ENCODE measurements at places on chromosomes 16 and 17.
A peak's percentile ranks its signal among the peaks of the same experiment; 100 is the strongest.

DNA sequence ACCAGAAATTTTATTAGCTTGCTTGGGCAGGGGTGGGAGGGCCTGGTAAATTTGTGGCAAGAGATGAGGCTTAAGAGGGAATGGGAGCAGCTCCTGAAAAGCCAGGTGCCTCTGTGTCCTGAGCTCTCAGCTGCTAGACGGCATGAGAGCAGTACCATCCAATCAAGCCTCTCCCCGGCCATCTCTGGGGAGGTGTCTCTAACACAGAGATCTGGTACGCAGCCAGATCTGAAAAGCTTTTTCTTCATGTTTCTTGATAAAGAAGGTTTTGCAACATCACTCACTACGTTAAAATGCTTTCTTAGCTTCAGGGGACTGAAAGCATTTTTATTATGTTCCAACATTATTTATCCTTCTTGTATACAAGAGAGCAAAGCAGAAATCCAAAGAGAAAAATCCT lies 488.2 kb downstream of the RBFOX1 start:
- DNase-seq, result no peak

DNA sequence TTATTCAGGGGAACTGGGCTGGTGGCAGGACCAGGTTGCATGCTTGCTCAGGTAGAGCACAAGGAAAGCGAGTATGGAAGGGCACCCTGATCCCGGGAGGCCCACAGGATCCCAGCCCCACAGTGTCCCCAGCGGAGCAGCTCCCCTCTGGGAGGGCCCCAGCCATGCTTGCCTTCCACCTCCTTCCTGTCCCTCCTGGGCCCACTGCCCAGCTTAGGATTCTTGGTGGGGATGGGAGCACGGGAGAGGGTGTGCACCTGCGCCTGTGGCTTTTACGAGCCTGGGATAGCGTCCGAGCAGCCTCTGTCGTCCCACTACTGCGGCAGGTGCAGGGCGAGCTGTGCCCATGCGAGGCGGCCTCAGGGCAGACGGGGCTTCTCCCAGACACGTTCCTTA lies 114.5 kb downstream of the BANP start:
- no peak for DNase-seq

- DNase-seq, result peak; percentile 17
Observed at GRCh38 chr17:18246880-18247612, 11.5 kb downstream of the FLII start.

DNA sequence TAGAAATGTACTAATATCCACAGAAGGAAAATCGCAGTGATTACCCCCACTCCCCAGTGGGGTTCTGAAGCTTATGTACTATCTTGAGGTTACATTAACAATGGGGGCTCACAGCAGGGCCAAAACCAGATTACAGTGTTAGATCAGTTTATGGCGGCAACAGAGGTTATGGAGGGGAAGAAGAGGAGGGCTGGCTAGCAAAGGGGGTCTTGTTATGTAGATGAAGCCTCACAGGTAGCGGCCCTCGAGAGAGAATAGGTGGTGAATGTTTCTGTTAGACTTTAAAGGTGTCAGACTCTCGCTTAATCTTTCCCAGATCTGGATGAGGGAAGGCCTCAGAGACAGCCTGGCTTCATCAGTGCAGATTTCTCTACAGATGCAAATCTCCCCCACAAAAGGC lies 22.2 kb downstream of the RNF112 start:
- DNase-seq, result no peak

GRCh38 chr16:50763211-50763610 lies 21.3 kb downstream of the CYLD start:
- no peak for DNase-seq

- DNase-seq, result no peak
Observed at GRCh38 chr17:1154704-1155103, 25.1 kb downstream of the ABR start.

DNA sequence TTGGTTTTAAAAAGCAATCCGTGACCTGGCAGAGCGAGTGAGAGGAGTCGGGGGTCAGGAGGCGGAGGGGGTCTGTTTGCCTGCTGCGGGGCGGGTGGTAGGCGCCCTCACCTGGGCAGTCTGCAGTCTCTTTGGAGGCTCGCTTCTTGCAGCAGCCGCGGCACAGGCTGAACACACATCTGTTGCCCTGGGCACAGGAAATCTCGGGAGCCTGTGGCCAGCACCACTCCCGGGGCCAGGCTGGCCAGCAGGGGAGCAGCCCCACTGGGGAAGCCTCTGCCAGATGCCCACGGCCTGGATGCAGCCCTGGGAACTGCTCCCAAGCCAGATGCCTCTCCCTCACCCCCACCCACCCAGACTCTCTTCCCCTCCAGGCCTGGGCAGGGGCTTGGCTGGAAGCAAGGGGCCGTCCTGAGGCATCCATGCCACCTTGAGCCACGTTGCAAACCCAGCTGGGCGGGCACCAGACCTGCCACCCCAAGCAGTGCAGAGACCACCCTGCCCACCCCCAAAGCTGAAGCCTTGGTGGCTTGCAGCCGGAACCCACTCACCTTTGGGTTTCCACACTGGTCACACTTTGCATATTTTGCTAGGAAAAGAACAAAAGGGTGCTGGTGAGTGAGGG lies 6.6 kb downstream of the GPS1 start:
- DNase-seq, result no peak

DNA sequence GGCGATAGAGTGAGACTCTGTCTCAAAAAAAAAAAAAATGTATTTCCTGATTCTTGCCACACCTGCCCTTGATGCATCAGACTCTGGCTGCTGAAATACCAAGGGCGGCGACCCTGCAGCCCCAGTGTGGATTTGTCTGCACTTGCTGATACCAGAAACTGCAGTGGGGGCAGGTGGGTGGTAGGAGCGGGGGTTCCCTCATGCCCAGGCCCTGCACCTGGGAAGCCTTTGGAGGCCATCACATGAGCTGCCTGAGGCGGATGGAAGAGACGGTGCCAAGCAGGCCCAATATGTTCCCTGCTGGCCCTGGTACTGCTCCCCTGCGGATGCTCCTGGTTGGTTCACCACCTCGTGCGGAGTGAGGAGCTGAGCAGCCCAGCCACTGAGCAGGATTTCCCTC lies 50.6 kb downstream of the MARF1 start:
- no peak for DNase-seq

GRCh38 chr16:27164352-27164751 lies 39.0 kb upstream of the KDM8 start:
- DNase-seq, result no peak

GRCh38 chr16:70257391-70257790 lies 5.7 kb upstream of the EXOSC6 start:
- no peak for DNase-seq

DNA sequence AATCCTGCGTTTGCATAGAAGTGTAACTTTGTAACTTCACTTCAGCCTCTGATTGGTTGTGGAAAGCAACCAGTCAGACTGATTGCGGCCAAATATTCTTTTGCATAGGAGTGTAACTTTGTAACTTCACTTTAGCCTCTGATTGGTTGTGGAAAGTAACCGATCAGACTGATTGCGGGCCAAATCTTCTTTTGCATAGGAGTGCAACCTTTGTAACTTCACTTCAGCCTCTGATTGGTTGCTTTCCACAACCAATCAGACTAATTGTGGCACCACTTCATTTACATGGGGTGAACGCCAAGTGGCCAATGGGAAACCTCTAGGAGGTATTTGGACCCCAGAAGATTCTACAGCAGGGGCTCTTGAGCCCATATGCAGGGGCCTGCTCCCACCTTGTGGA lies 1.8 kb upstream of the TMEM98 start:
- DNase-seq, result no peak

DNA sequence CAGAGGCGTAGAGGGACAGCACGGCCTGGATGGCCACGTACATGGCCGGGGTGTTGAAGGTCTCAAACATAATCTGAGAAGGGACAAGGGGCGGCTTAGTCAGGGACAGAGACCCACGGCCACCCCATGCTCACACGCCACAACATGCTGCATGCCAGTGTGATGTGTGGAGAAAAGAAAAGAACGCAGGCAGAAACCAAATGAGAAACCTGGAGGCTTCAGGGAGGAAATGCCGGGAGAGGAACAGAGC lies 1.1 kb downstream of the ACTG1 start:
- DNase-seq, result no peak

GRCh38 chr17:37506678-37507077 lies 17.0 kb downstream of the DUSP14 start:
- DNase-seq, result no peak

GRCh38 chr16:87809150-87809902 lies 43.5 kb upstream of the KLHDC4 start:
- no peak for DNase-seq

- DNase-seq, result no peak
Observed at GRCh38 chr17:61029181-61029580, 351.5 kb downstream of the BCAS3 start.

- no peak for DNase-seq
Observed at GRCh38 chr17:43132117-43132516, 7.0 kb upstream of the BRCA1 start.

DNA sequence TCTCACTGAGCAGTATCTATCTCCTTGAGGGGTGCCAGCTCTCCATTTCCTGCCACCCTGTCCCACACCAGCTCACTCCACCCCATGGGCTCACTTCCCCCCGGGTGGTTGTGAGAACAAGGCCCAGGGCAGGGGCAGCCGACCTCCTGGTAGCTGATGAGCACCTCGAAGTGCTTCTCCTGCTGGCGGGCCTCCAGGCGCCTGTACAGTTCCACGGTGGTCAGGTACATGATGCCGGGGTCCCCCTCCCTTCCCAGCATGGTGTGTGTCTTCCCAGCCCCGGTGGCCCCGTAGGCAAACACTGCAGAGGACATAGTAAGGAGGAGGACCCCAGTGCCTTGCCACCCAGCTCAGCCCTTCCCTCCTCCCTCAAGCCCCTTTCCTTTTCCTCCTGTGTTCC lies 12.5 kb downstream of the KIF18B start:
- DNase-seq, result no peak

DNA sequence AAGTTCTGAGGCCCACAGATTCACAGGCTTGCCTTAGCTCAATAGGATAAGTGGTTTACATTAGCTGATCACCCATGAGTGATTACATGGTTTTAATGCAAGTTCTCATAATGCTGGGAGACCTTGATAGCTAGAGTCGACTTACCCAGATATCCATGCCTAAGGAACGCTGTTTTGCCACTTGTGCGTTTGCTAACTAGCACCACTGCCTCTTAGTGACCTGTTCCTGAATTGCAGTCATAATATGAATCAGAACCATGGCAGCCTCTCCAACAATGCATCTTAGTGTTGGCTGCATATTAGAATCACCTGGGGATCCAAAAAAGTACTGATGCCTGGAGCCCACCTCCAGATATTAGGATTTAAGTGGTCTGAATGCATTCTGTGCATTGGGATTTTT lies 251.1 kb upstream of the CDH5 start:
- DNase-seq, result no peak

DNA sequence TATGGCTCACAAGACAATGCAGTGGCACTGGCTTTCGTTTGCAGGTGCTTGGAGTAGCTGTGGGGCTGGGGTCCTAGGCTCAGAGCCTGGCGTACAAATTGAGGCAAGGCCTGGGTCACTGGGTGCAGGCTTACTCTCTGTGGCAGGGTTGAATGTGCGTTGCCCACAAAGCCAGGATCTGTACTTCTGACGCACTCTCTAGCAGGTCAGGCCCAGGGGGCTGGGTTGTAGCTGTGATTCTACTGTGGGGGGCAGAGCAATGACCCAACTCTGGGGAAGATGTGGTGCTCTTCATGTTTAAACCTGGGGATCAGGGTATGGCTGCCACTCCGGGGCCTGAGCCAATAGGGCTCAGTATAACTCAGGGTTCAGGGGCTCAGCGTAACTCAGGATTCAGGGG lies 6.4 kb upstream of the PRSS21 start:
- DNase-seq, result no peak

DNA sequence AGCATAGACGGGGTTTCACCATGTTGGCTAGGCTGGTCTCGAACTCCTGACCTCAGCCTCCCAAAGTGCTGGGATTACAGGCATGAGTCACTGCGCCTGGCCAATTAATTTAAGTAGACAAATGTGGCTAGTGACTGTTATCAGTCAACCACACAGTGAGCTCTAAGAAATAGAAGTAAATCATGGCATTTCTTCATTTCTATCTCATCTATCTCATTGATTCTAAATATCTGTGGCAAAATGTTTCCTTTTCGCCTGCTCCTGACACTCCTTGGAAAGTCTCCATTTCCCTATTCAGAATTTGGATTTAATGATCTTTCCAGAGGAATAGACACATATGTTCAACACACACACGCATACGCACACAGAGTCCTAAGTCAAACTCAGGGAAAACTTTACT lies 81.3 kb downstream of the HIC1 start:
- no peak for DNase-seq

GRCh38 chr16:24536671-24537070 lies 2.7 kb upstream of the RBBP6 start:
- no peak for DNase-seq

- DNase-seq, result no peak
Observed at GRCh38 chr17:49029801-49030200, 32.6 kb downstream of the IGF2BP1 start.

DNA sequence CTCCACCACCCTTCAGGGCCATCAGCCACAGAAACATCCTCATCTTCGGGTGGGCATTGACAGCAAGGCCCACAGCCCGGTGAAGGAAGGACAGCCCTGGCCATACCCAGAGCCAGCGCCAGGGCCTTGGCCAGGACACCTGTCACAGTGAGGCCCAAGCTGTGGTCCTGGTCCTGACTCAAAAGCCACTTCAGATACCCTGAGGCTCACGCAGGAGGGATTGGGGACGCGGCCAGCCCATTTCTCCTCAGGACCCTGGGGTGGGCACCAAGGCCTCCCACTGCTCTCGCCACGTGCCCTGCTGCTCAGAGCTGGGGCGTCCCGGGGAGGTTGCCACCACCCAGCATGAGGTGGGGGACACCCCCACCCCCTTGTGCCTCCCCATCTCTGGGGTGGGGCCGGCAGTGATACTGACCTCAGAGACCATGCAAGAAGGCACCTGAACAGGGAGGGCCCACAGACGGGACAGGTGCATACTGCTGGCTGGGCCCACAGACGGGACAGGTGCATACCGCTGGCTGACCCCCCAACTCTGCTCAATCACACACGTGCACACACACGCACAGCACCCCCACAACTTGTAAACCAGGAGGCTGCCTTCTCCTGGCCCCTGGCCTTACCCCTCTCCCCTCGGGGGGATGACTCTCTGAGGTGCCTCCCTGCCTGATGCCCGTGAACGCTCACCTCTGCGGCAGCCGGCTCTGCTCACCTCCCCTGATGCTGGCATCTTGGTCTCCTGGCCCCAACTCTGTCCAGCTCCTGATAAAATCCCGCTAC lies 14.2 kb downstream of the SLC7A5 start:
- DNase-seq, result no peak

GRCh38 chr16:66374176-66374575 lies 7.7 kb downstream of the CDH5 start:
- no peak for DNase-seq

GRCh38 chr16:58465817-58466216 lies 34.1 kb upstream of the NDRG4 start:
- DNase-seq, result no peak

GRCh38 chr17:3534881-3535252 lies 22.7 kb downstream of the TRPV3 start:
- no peak for DNase-seq

GRCh38 chr17:80860101-80860671 lies 131.5 kb upstream of the CHMP6 start:
- DNase-seq, result no peak

- no peak for DNase-seq
Observed at GRCh38 chr17:27389542-27390140, 66.6 kb upstream of the KSR1 start.

GRCh38 chr17:49975531-49975930 lies 6.5 kb downstream of the DLX4 start:
- no peak for DNase-seq

GRCh38 chr16:50651835-50652438 lies 29.2 kb downstream of the SNX20 start:
- DNase-seq, result no peak

GRCh38 chr17:39737760-39738567 lies at the start of gene GRB7:
Gene GRB7 (plus strand): TSS chr17:39737938. CDS start chr17:39742302, 4,364 bp downstream.
- no peak for DNase-seq
